Suppressor macrophage (primary cell): ENCODE measurements at places on chromosomes 7 and 10.
A peak's percentile ranks its signal among the peaks of the same experiment; 100 is the strongest.

- peak; percentile 54 for DNase-seq
These were observed 781 bp upstream of the GRM8 start for GRCh38 chr7:127253281-127254162.

DNA sequence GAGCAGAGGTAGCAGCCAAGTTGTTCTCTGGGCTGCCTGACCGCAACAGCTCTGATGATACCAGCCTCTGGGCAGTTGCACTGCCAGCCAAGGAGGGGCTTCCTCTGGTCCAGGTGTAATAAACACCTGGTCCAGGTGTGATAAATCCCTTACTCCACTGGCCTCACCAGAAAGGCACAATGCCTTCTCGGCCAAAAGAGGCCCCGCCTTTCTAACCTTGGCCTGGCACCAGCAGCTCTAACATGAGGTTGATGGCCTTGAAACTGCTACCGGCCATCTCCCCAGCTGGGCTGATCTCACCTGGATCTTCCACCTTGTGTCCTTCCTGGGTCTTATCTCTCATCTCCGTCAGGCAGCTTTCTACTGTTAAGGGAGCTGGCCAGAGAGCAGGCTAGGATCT lies 45.5 kb upstream of the PDZD8 start:
- DNase-seq: no peak

GRCh38 chr10:79314761-79315601 lies 32.3 kb upstream of the PPIF start:
- no peak for DNase-seq

DNA sequence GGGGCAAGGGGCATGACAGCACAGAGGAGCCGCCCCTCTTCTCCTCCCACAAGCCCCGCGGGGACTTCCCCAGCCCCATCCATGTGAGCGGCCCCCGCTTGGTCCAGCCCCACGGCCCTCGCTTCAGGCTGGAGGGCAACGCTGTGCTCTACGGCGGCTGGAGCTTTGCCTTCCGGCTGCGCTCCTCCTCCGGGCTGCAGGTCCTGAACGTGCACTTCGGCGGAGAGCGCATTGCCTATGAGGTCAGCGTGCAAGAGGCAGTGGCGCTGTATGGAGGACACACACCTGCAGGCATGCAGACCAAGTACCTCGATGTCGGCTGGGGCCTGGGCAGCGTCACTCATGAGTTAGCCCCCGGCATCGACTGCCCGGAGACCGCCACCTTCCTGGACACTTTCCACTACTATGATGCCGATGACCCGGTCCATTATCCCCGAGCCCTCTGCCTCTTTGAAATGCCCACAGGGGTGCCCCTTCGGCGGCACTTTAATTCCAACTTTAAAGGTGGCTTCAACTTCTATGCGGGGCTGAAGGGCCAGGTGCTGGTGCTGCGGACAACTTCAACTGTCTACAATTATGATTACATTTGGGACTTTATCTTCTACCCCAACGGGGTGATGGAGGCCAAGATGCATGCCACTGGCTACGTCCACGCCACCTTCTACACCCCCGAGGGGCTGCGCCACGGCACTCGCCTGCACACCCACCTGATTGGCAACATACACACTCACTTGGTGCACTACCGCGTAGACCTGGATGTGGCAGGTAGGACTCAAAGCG lies 5.1 kb downstream of the AOC1 start:
- no peak for DNase-seq

DNA sequence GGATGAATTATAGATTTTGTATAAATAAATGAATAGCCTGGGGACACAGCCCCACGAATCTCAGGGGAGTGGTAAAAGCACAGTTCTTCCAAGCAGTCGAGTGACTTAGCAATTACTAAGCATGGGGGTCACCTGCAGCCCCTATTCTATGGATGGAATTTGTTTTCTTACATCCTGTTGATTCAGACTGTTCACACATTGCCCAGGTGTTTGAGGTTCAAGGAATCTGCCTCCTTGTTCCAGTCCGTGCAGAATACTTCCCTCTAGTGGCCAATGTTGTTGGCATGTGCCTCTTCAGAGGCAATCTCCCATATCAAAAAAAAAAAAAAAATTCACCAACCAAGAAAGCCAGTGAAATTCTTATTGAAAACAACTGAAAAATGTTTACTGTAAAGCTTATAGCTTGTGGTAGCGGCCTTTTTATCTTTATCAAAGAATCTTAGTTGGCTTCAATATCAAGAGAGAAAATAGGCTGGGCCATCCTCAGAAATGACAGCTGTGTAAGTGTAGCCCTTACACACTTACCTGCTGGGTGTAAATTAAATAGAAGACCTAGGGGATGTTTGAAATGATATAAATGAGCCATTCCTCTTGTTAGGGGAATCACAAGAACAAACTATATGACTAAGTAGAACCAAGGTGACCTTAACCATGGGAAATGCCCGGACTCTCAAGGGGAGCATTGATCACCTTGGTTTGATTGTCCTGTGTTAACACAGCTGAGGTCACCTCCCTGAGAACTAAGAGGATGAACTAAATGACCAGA lies 7.8 kb downstream of the LIPM start:
- DNase-seq: peak; percentile 72

GRCh38 chr7:108109221-108109908 lies 20.8 kb downstream of the LAMB4 start:
- DNase-seq: peak; percentile 37

DNA sequence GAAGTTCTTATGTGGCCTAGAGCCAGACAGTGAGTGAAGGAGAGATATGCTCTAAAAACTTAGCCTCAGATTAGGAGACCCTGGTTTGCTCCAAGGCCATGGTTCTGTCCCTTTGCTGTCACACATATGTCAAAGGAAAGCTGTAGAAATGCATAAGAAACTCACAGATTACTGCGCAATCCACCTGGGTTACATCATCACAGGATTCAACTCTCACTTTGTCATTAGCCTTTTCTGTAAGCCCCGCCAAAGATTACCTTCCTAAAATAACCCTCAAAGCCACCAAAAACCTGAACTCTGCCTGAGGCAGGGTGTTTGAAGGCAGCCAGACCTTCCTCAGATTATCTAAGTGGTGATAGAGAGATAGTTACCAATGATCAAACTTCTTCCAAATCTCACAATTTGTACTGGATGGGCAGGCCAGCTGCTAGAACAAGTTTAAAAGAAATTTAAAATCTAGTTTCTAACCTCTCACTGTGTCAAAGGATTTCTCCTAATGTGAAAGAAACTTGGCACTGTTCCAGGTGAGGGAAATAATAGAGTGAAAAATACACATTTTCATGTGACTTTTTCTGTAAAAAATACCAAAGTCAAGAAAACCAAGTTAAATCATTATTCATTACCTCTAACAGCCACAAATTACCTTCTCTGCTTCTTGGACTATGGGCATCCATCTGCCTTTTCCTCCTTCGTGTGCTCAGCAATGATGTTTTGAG lies 567.2 kb downstream of the SUGCT start:
- DNase-seq: no peak

DNA sequence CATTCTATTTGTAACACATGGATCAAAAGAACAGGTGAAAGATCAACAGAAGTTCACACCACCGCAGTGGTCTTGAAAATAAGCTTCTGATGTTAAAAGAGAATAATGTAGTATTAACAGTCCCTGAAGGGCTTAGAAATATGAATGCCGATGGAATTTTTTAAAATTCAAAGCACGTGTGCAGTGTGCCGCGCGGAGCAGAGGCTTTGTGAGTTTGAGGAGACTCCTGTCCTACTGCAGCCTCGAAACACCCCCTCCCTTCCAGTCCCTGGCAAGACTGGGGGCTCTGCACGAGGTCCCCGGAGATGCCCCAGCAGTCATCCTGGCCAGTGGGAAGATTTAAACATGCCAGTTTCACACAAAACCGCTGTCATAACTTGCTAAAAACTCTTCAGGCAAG lies 196.6 kb downstream of the DIP2C start:
- DNase-seq: no peak

DNA sequence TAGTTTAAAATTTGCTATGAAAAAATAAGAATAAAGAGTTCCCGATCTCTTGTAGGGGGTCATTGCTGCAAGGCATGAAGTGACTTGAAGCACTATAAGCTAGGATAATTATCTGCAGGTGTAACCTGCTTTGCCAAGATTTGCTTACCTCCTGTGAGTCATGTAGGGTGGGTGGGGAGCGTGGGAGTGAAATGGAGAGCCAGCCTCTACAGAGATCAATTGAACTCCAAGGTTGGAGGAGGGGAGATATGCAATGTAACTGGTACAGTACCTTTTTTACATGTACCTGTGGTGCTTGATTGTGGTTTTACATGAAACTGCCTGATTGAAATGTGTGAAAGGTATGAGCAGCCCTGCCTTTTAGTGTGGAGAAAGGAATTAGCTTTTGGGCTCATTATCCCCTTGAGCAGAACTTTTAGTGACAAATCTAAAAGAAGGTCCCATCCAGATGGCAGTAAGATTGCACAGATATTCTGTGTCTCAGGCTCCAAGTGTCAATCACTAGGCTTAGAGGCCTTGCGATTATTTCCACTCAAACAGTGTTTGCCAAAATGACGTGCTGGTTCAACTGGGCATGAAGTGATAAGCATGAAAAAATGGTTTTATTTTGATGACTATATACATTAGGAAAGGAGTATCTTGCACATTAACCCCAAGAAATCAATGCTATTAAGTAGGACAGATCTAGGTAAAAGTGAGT lies 138.6 kb upstream of the GRB10 start:
- DNase-seq: no peak

DNA sequence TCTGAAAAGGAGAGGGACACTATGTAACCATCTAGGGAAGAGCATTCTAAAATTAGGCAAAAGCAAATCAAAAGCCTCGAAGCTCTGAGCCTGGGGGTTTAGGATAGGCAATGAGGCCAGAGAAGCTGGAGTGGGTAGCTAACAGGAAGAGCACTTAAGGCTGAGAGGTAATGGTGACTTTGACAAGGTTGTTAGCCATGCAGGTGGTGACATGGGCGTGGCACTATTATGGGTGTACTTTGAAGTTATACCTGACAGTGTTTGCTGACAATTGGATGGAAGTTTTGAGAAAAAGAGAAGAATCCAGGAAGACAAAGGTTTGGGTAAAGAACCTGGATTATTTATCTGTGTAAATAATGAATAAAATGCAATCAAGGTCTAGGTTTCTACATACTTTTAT lies 383.0 kb upstream of the SEMA3C start:
- DNase-seq: no peak

DNA sequence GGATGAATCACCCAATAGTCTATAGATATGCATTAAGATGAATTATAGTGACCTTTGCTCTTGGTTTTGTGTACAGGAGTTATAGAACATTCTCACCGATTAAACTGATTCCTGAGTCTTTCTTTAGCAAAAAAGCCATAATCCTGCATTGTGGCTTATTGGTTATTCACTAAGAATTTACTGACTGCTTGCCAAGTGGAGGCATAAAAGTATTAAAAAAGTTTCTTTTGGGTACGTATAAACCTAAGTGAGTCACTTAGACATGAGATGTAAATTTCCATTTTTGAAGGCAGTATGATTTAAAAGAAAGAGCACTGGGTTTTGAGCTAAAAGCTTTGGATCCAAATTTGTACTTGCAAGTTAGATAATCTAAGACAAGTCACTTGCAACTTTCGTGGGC lies 100.7 kb downstream of the CDK6 start:
- no peak for DNase-seq

DNA sequence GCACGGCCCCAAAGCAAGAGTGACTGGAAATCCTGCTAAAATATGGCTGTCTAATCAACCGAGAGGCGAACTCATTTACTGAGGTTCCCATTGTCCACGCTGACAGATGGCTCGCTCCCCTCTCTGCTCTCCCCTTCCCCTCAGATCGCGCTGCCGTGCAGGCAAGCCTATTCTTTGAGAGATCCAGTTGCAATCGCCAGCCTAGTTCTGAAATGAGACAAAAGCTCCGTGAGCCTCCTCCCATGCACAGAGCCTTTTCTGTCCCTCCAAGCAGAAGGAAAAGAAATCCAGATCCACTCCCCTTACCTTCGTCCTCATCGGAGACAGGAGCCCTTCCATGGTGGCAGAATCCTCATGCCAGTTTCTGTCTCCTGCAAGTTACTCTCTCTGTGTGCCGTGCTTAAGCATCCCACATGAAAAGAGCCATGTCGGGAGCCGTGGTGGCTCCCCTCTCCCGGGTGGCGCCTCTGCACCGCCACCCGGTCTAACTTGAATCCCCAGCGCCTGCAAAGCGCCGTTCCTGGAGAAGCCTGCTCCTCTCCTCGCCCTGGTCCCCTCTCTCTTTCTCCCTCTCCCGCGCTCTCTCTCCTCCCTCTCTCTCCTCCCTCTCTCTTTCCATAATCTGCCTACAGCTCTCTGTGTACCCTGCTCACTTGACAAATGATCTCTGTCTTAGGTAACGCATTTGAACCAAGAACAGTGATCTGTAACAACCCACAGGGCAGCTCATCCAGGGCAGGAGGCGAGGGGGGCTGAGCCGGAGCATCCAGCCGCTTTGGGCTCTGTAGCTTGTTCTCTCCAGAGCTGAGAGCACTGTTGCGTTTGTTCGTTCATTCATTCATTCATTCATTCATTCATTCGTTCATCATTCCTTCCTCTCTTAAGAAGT lies 156.8 kb downstream of the FRMD4A start:
- DNase-seq: no peak

DNA sequence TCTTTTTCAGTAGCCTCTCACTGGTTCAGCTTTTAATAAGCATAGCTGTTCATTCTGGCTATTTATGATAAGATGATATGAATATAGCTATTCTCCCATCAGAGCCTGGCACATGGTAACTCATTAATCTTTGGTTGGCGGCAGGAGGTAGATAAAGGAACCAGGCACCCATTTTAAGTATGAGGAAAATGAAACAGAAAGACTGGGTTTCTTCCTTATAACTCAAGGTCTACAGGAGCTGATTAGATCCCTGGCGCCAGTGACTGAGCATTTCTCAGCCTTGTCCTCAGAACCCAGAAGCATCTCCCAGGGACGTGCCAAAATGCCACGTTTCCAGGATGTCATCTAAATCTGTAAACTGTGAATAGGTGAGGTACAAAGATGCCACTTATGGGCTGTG lies 141.9 kb downstream of the TCF7L2 start:
- no peak for DNase-seq
